M059J (cell line): ENCODE measurements at places on chromosomes 12 and 14.

GRCh38 chr14:74683406-74683805, 29.5 kb downstream of the AREL1 start:
- no peak for DNase-seq

- DNase-seq: peak; percentile 8
Observed at GRCh38 chr14:91482263-91483013, 27.7 kb downstream of the PPP4R3A start.

DNA sequence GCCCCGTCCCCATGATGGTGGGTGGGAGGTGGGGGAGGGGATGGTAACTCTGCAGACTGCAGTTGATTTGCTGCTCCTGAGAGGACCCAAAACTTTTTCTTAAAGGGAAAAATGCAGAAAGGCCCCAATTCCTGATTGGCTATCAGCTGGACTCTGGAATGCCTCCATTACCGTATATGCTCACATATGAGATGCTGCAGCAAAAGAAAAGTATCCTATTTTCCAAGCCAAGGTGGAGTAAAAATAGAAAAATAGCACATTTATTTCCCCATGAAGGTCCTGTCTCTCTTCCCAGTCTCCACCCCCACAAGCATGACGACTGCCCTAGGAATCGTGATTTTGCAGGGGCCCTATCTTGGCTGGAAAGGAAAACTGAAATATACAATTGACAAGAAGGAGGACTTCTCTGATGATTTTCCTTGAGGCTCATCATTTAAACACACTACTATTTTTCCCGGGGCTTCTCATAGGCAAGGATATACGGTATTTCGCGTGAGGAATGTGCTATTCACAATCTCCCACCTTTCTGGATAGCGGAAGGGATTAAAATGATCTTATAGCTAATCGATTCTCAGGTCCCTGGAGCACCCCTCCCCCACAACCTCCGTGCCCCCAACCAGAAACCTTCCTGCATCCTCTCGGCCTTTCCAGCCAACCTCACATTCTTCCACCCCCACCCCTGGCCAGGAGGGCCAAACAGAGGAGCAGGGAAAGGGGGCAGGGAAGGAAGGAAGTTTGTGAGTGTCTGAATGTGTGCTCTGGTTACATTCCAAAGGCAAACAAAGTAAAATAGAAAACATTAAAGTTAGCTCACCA, 138.9 kb upstream of the CCND2 start:
- no peak for DNase-seq

DNA sequence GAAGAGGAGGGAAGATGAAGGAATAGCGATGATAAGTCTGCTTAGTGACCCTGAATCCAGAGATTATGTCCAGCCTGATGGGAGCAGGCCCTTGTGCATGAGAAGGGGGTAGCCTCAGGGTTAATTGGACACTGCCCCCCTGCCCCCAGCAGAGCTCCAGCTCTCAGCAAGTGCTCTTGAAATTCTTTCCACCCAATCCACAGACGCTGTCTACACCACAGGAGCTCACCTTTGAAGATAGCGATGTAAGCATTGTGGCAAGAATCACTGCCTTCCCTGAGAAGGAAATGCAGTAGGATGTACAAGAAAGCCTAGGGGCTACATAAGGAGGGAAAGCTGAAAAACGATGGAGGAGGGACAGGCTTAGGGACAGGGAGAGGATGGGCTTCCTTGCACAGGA, 39.4 kb downstream of the CRACR2A start:
- no peak for DNase-seq

DNA sequence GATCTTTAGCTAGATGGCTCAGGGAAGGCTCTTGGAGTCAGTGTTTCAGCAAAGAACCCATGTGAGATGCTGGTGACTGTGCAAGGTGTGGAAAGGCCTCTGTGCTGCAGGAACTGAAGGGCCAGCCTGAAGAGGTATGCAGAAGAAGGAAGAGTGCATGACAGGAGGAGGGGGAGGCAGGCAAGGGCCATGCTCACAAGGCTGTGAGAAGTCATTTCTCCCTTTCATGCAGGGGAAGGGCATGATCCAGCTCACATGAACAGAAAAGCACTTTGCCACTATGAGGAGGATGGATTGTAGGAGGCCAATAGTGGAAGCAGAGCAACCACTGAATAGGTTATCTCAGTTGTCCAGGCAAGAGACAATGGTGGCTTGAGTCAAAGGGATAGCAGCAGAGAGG, 83.7 kb downstream of the SSPN start:
- DNase-seq: no peak

GRCh38 chr12:121776190-121777098, 17.0 kb downstream of the RHOF start:
- no peak for DNase-seq

- DNase-seq: peak; percentile 18
Observed at GRCh38 chr14:48731260-48731659, 854.9 kb downstream of the RPS29 start.

DNA sequence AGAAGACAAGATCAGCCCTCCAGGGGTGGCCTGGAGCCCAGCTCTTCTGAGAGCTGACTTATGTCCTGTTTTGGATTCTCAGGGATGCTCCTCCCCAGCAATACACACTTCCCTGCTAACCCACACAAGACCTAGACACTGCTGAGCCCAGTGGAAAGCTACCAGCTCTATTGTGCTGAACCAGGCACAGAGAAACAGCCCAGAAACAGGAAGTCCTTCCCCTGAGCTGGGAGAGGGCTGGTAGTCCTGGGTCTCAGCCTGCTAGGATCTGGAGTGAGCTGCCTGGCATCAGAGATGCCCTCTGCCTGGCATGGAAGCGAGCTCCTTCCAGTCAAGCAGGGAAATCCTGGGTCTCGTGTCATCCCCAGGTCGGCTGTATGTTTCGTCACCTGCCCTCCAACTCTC, 1.2 kb upstream of the LAG3 start:
- peak; percentile 41 for DNase-seq

DNA sequence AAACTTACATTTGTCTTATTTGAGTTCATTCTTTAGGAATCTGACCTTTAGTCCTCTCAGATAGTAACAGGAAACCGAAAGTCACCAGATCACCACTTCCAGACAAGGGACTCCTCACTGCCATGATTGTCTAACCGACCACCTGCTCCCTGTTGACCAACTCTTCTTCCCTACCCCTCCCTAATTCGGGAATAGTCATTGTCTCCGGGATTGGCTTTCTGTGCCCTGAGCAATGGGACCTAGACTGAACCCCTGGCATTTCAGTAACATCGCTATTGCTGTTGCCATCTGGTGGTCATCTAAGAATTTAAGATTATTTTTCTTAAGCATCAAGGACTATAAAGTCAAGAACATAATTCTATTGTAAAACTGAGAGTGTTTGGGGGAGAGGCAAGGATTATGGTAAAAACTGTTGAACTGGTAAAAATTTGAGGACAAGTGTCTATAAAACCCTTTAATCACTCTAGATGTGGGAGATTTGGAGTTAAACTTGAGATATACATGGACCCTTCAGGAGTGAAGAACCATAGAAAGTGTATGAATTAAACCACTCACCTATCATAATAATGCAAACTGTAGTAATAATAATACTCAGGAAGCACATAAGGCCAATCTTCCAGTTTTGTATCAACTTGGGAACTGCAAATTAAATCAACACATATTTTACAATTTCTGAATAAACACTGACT, 6.3 kb downstream of the CLEC2A start:
- peak; percentile 40 for DNase-seq

DNA sequence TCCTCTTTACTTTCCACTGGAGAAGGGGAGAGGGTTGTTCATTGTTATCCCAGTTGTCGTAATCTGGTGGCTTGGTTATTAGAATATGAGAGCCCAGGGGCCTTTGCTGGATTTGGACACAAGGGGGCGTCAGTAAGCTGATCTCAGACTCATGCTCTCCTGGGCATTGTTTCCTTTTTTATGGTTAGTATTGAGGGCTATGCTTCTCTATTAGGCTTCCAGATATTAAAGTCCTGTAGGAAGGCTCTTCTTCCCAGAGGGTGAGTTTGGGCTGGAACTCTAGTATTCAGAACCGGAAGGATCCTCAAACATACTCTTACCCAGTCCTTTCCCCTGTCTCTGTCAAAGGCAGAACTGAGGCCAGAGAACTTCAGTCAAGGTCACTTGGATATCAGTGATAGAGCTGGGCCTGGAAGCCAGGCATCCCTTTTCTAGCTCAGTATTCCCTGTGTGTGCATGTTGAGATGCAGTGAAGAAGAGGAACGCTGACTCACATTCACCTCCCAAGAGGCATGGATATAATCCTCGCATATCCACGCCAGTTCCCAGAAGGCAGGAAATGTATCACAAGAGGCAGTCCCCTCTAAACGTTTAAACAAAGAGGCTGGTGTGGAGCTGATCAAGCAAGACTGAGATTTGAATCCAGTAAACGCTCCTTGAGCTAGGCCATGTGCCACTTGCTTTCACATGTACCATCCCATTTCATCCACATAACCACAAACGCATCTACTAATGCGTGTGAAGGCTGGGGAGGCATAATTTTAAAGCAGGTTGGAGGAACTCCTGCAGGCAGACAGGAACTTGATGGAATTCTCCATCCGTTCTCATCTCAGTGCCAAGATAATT, 41.6 kb downstream of the UBE3B start:
- DNase-seq: peak; percentile 69

DNA sequence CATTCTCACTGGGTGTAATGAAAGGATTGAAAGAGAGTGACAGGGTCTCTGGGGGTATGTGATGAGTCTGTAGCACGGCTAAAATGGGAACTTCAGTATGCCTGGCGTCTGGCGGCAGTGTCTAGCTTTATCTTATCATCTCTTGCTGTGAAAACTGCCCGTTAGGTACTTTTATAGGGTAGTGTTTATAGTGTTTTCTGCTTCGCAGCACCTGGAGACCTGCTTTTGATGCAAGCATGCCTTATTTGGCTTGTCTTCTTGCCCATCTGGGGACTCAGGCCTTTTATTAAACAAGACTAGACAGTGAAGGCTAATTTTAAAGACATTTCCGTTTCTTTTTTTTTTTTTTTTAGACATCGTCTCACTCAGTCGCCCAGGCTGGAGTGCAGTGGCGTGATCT, 36.3 kb upstream of the ALDH2 start:
- DNase-seq: no peak

DNA sequence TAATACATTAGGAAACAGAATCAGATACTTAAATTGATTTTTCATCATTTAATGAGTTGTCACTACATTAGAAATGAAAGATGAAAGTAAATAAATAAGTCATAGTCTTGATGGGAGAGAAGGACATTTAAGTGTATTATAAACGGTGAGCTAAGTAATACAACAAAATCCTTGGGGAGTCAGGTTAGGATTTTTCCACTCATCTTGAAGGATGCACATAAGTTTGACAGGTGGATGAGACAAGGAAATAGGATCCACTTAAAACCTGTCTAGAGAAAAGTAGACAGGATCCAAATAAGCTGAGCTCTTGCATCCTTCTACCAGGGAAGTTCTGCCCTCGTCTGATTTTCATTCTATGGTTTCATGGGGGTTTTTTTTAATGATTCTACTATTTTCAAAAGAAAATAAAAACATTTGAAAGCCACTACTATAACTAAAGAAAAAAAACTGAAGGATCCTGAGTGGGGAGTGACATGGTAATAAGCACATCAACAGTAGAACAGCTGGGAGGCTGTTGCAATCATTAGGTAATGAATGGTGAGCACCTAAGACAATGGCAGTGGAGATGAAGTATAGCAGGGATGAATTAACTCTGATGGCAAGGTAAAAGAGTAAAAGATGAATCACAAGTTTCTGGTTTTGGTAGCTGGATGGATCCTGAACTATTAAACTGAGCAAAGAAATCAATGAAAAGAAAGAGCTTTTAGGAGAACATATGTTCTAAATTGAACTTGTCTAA, 17.0 kb downstream of the CEP128 start:
- DNase-seq: no peak

GRCh38 chr14:90017371-90017770, 44.4 kb upstream of the KCNK13 start:
- DNase-seq: no peak

DNA sequence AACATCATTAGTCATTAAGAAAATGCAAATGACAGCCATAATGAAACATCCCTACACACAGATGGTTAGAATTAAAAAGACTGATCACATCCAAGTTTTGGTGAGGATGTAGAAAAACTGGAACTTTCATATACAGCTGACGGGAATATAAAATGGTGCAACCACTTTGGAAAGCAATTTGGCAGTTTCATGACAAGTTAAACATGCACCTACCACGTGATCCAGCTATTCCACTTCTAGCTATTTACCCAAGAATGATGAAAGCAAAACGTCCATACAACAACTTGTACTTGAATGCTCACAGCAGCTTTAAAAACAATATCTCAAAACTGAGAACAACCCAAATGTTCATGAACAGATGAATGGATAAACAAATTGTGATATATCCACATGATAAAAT, 77.9 kb upstream of the AVPR1A start:
- no peak for DNase-seq

DNA sequence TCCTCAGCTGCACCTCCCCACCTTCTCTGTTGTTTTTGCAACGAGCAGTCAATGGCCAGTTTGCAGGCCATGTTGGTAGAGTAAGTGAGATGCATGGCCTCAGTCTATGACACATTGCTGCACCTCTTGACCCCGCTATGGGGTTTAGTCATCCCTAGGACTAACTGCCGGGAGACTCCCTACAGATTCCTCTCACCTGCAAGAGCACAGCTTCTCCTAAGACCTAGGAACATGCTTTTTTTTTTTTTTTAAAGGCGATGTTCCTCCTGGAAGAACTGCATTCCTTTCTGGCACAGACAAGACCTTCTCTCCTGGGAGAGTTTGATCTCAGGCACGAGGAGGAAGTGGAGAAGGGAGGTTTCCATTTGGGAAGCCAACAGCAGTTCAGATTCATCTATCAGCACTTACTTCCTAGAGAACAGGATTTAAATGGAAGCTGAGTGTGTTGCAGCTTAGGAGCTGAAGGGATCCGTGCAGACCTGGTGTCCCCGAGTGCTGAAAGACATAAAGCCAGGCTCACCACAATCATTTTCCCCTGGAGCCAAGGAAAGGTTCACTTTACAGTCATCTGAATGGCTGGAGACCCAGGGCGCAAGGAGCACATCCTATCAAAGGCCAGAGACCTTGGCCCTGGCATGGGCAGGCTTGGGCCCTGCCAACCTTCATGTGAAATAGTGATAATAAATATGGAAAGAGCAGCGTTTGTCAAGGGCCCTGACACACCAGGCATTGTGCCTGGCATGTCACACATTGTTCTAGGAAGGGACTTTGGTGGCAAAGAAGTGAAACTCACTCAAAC, 104.1 kb downstream of the LGMN start:
- peak; percentile 86 for DNase-seq

GRCh38 chr12:53006810-53007309, 604 bp downstream of the EIF4B start:
- peak; percentile 60 for DNase-seq

GRCh38 chr12:124901003-124901402, 13.4 kb downstream of the UBC start:
- peak; percentile 47 for DNase-seq

DNA sequence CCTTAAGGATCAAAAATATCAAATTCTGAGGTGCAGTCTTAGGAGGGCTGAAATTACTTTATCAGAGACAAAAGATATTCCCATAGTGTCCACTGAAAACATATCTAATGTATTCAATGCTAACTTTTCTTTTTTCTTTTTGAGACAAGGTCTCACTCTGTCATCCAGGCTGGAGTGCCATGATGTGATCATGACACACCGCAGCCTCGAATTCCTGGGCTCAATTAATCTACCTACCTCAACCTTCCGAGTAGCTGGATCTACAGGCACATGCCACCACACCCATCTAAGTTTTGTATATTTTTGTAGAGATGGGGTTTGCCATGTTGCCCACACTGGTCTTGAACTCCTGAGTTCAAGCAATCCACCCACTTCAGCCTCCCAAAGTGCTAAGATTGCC, 68.3 kb downstream of the ZC3H14 start:
- DNase-seq: no peak
